ENCODE measurements at places on chromosomes 3 and 15.
A peak's percentile ranks its signal among the peaks of the same experiment; 100 is the strongest.

DNA sequence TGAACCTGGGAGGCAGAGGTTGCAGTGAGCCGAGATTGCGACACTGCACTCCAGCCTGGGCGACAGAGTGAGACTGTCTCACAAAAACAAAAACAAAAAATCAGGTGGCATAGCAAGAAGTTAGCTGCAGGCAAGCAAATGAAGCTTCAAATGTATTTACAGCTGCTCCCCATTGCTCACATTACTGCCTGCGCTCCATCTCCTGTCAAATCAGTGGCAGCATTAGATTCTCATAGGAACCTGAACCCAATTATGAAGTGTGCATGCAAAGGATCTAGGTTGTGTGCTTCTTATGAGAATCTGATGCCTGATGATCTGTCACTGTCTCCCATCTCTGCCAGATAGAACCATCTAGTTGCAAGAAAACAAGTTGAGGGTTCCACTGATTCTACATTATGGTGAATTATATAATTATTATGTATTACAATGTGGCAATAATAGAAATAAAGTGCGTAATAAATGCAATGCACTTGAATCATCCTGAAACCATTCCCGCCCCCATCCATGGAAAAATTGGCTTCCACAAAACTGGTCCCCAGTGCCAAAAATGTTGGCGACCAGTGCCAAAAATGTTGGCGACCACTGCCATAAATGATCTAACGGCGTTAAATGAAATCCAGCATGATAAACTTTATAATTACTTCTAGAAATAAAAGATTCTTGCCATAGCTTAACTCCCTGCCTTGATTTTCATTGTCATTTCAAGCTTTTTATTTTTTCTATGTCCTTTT is 616.7 kb upstream of the NAALADL2 start:
- no peak overlapping the region for H3K27ac ChIP-seq
- H3K4me1 ChIP-seq = no peaks in the 10 kb centered on the region
- DNase-seq = no peak
- H3K36me3 ChIP-seq = no peaks in the 10 kb centered on the region

DNA sequence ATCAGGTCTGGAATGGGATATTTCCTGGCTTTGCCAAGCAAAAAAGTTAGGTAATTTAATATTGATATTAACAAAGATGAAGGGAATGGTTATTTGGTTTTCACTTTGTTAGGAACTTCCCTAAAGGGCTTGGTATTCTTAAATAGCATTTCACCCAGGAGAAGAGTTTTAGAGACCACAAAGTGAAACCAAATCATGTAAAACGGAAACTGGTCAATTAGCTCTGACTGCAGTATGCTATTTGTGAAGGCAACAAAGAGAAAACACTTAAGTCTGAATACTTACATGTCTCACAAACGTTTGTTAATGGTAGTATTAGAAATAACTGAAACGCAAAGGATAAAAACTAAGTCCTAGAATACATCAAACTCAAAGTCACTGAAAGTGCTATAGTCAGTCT is 32.4 kb upstream of the SETMAR start:
- no peak overlapping the region for H3K27ac ChIP-seq
- peaks cover 7% of the 10 kb centered on the region for H3K27me3 ChIP-seq
- peaks cover 10% of the 10 kb centered on the region for H3K4me1 ChIP-seq
- DNase-seq = no peak
- H3K36me3 ChIP-seq = no peaks in the 10 kb centered on the region
- no peak overlapping the region for H3K4me3 ChIP-seq

- DNase-seq = no peak
- H3K4me3 ChIP-seq = no peak overlapping the region
- H3K36me3 ChIP-seq = no peaks in the 10 kb centered on the region
- peaks cover 38% of the 10 kb centered on the region for H3K27me3 ChIP-seq
- peaks cover 3% of the 10 kb centered on the region for H3K4me1 ChIP-seq
These were observed 41.1 kb downstream of the TNFAIP8L3 start for GRCh38 chr15:51053571-51053970.

DNA sequence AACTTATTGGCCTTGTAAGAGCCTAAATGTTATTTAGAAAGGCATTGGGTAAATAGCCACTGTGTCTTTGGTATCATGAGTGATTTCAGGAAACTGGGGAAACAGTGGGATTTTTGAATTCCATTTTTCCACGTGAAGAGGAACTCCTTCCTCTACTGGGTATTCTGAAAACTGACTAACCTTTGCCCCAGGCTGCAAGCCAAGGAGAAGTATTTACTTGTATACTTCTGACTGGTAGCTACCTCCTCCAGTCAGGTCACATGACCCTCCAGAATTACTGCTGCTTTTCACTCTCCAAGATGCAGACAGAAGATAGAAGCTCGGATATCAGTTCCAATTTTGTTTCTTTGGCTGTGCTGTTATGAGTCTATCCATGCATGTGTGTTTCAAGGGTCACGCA is 50.9 kb upstream of the MAP3K13 start:
- H3K27ac ChIP-seq = no peak overlapping the region
- H3K4me1 ChIP-seq = no peaks in the 10 kb centered on the region
- H3K4me3 ChIP-seq = no peak overlapping the region
- H3K36me3 ChIP-seq = peaks cover 10% of the 10 kb centered on the region
- peaks cover 3% of the 10 kb centered on the region for H3K27me3 ChIP-seq

DNA sequence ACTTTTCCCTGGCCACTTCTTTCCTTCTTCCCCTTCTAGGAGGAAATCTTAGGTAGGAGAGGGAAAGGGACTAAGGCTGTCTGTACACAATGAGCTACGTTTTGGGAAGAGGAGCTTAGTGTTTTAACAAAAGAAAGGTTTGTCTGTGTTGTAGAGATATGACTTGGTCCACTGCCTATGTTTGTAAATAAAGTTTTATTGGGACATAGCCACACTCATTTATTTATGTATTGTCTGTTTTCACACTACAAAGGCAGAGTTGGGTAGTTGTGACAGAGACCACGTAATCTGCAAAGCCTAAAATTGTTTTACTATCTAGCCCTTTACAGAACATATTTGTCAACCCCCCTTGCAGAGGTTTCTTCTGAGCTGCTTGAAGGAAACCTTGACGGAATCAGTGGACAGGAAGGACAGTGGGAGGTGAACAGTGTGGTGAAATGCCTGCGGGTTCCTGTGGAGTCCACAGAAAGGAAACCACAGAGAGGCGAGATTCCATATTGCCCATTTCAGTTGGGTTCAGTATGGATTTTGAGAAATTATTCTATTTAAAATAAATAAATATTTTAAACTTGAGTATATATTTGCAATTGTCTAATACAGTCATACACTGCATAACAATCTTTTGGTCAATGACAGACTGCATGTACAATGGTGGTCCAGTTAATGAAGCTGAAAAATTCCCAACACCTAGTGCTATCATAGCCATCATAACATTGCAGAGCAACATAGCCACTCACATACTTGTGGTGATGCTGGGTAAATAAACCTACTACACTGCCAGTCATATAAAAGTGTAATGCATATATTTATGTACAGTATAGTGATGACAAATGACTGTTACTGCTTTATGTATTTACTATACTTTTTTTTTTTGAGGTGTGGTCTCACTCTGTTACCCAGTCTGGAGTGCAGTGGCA is 157.9 kb upstream of the NUDT16 start:
- no peak overlapping the region for H3K4me3 ChIP-seq
- no peak overlapping the region for H3K27ac ChIP-seq
- peaks cover 6% of the 10 kb centered on the region for H3K4me1 ChIP-seq
- no peaks in the 10 kb centered on the region for H3K36me3 ChIP-seq
- H3K27me3 ChIP-seq = no peaks in the 10 kb centered on the region
- DNase-seq = no peak

- DNase-seq = no peak
- H3K27ac ChIP-seq = no peak overlapping the region
- H3K27me3 ChIP-seq = no peaks in the 10 kb centered on the region
These were observed 37.2 kb upstream of the SLCO2A1 start for GRCh38 chr3:134066651-134067530.

DNA sequence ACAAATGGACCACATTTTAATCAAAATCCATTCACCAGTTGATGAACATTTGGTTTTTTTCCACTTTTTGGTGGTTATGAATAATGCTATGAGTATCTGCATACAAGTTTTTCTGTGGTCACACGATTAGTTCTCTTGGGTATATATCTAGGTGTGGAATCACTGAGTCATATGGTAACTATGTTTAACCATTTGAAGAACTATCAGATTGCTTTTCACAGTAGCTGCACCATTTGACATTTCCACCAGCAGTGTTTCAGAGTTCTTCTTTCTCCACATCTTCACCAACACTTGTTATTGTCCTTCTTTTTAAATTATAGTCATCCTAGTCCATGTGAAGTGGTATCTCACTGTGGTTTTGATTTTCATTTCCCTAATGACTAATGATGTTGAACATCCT is 33.3 kb upstream of the ATG7 start:
- peaks cover 21% of the 10 kb centered on the region for H3K4me1 ChIP-seq
- H3K27me3 ChIP-seq = peaks cover under 1% of the 10 kb centered on the region
- H3K36me3 ChIP-seq = peaks cover 2% of the 10 kb centered on the region

DNA sequence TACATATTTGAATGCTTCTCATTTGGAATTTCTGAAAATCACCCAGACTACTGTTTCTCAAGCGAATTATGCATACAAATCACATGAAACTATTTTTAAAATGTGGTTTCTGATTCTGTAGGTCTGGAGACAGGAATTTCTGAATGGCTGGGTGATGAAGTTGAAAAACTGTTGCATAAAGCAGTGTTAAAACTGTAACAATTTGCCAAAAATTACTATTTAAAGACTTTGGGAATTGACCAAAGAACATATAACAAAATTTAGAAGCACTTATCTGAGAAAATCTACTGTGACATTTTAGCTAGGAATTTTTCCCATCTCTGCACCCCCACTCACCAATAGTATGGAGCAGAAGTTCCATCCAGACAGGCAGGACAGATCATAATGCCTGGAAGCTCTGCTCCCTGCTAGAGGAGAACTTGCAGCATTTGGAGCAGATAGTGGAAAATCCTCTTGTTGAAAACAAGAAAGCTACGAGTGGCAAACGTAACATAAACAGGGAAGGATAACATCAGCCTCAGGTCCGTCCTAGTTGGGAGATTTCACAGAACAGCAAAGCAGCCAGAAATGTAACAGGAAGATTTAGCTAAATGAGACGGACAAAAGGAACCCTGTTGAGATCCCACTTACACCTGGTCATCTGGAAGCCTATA is 132.3 kb upstream of the MCTP2 start:
- no peaks in the 10 kb centered on the region for H3K36me3 ChIP-seq
- no peaks in the 10 kb centered on the region for H3K4me1 ChIP-seq
- H3K4me3 ChIP-seq = no peak overlapping the region
- H3K27ac ChIP-seq = no peak overlapping the region

DNA sequence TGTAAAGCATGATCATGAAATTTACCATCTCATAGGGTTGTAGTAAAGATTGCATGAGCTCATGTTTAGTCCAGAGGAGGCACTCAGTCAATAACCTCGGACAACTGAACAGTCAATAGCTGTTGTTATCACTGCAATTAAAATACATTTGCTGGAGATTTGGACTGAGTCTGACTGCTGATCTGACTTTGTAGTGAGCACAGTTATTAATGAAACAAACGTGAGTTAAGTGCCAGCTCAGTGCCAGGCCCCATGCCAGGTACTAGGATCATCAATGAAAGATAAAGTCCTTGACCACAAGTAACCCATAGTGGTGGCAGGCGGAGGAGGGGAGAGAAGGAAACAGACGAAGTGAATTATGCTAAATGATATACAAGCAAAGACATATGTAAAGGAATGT is 43.7 kb upstream of the PRICKLE2 start:
- no peaks in the 10 kb centered on the region for H3K36me3 ChIP-seq
- H3K4me3 ChIP-seq = no peak overlapping the region
- DNase-seq = no peak
- H3K27me3 ChIP-seq = peaks cover 19% of the 10 kb centered on the region

- no peaks in the 10 kb centered on the region for H3K36me3 ChIP-seq
- no peak for DNase-seq
- no peak overlapping the region for H3K4me3 ChIP-seq
- H3K27me3 ChIP-seq = no peaks in the 10 kb centered on the region
- H3K27ac ChIP-seq = no peak overlapping the region
These were observed 298.3 kb downstream of the LRRC3B start for GRCh38 chr3:26920646-26921478.

GRCh38 chr15:43376017-43376705 is 5.3 kb downstream of the TUBGCP4 start:
- DNase-seq = peak; percentile 62
- peaks cover 47% of the 10 kb centered on the region for H3K36me3 ChIP-seq
- H3K4me1 ChIP-seq = peaks cover 24% of the 10 kb centered on the region
- no peaks in the 10 kb centered on the region for H3K27me3 ChIP-seq
- no peak overlapping the region for H3K4me3 ChIP-seq
- H3K27ac ChIP-seq = no peak overlapping the region

DNA sequence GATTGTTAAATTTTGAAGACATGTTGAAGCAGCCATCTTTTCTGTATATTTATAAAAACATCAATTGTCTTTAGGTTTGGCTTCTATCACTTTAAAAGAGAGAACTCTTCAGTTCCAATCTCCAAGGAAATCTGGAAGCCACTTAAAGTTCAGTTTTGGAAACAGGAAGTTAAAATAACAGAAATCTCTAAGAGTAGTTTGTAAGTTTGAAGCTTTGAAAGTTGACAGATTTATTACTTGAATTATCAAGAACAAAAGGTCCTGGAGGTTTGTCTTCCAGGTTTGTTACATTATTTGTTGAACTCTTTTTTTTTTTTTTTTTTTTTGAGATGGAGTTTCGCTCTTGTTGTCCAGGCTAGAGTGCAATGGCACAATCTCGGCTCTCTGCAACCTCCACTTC is 30.0 kb downstream of the RNF111 start:
- DNase-seq = no peak
- peaks cover 27% of the 10 kb centered on the region for H3K36me3 ChIP-seq

- H3K27ac ChIP-seq = no peak overlapping the region
- peaks cover 20% of the 10 kb centered on the region for H3K4me1 ChIP-seq
- H3K4me3 ChIP-seq = peak overlapping the region; percentile 64
- H3K27me3 ChIP-seq = peaks cover 6% of the 10 kb centered on the region
- H3K36me3 ChIP-seq = no peaks in the 10 kb centered on the region
- peak; percentile 36 for DNase-seq
These were observed 1.4 kb upstream of the IL17RC start for GRCh38 chr3:9915254-9916141.

- no peak for DNase-seq
- H3K4me3 ChIP-seq = no peak overlapping the region
- peaks cover 23% of the 10 kb centered on the region for H3K27me3 ChIP-seq
- no peaks in the 10 kb centered on the region for H3K4me1 ChIP-seq
These were observed 25.3 kb downstream of the PLD1 start for GRCh38 chr3:171784937-171785336.

DNA sequence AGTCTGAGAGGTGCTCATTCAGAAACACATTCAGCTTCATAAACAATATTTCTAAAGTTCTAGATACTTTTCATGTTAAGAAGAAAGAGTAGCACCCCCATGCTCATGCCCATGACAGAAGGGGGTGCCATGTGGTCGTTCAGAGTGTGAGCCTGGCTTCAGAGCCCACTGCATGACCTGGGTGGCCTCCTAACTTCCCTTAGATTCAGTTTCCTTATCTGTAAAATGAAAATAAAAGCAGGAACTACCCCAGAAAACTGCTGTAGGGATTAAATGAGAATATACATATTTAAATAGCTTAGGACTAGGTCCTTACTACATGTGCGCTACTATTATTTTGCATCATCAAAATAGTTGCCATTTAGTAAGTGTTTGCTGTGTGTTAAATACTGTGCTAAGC is 69.2 kb downstream of the ABHD5 start:
- no peaks in the 10 kb centered on the region for H3K27me3 ChIP-seq
- no peak overlapping the region for H3K27ac ChIP-seq
- no peak overlapping the region for H3K4me3 ChIP-seq
- no peaks in the 10 kb centered on the region for H3K36me3 ChIP-seq
- no peak for DNase-seq
